SJCRH30 (cell line): ENCODE measurements at places on chromosomes 4 and X. TPM values are rescaled to one million over a fixed set of nuclear protein-coding genes. Genes with fewer than 3 reads are reported as not detected.

Gene NAT8L
- 1.5 and 1.7 TPM in 2 replicates for total RNA-seq

Gene ANK2
- 115 and 128 TPM in 2 replicates for total RNA-seq

Gene DRD5
- total RNA-seq: not detected in 2 replicates

Gene WDR19
- total RNA-seq: 15.9 and 21.1 TPM in 2 replicates

Gene BBS7
- 19.8 and 22.3 TPM in 2 replicates for total RNA-seq

Gene MAGEC2
- 2.2 and 2.3 TPM in 2 replicates for total RNA-seq

Gene SGMS2
- 4.1 and 4.4 TPM in 2 replicates for total RNA-seq

Gene NR0B1
- total RNA-seq: not detected in 2 replicates

Gene LPAR4
- 11.7 and 14.3 TPM in 2 replicates for total RNA-seq

GRCh38 chrX:116267511-116268040, 97.0 kb downstream of the AGTR2 start:
- peaks cover 6% of the 10 kb centered on the region for H3K4me1 ChIP-seq
- no peaks in the 10 kb centered on the region for H3K27me3 ChIP-seq
- DNase-seq: no peak
- H3K27ac ChIP-seq: no peak overlapping the region
- H3K36me3 ChIP-seq: no peaks in the 10 kb centered on the region
- H3K4me3 ChIP-seq: no peak overlapping the region

- no peaks in the 10 kb centered on the region for H3K4me1 ChIP-seq
- H3K4me3 ChIP-seq: no peak overlapping the region
- no peak for DNase-seq
- no peaks in the 10 kb centered on the region for H3K36me3 ChIP-seq
- H3K27me3 ChIP-seq: no peaks in the 10 kb centered on the region
Observed at GRCh38 chrX:9064694-9065093, 30.8 kb upstream of the FAM9B start.

- no peak for DNase-seq
- no peak overlapping the region for H3K4me3 ChIP-seq
- no peaks in the 10 kb centered on the region for H3K4me1 ChIP-seq
Observed at GRCh38 chrX:54473993-54474859, 21.8 kb downstream of the FGD1 start.

DNA sequence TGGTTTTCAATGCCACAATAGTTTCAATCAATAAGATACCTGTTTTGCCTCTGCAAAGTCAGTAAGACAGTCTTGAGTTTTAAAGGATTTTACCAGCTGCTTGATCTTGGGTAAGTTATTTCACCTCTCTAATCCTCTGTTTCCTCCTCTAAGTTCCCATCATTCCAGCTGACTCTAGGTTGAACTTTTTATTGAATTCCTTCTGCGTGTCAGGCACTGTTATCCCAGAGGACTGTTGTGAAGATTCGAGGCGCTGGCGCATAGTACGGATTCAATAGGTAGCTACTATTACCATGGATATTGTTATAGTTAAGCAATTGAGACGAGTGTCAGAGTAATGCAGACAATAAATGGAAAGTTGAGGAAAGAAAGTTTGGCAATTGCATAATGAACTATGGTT, 179.4 kb downstream of the BANK1 start:
- H3K27ac ChIP-seq: no peak overlapping the region
- peak; percentile 5 for DNase-seq
- H3K36me3 ChIP-seq: no peaks in the 10 kb centered on the region
- H3K4me1 ChIP-seq: peaks cover 19% of the 10 kb centered on the region
- no peaks in the 10 kb centered on the region for H3K27me3 ChIP-seq

DNA sequence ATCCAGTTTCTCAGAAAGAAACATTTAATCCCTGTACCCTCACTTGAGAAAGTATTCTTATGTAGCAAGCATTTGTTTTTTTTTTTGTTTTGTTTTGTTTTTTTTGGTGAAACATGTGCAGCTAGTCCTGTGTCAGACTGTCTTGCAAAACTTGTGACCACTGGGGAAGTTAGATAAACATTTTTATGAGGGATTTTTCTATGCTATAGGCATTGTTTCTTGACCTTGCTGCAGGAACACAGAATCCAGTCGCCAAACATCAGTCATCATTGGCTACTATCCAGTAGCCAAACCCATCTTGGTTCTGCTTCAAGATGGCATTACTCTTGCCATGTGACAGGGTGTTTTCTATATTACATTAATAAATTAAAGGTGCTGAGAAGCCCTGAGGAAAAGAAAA, 7.7 kb upstream of the MAPK10 start:
- no peaks in the 10 kb centered on the region for H3K4me1 ChIP-seq
- no peak for DNase-seq
- no peaks in the 10 kb centered on the region for H3K36me3 ChIP-seq
- no peak overlapping the region for H3K27ac ChIP-seq
- no peak overlapping the region for H3K4me3 ChIP-seq

- H3K4me3 ChIP-seq: no peak overlapping the region
- H3K4me1 ChIP-seq: no peaks in the 10 kb centered on the region
- no peak for DNase-seq
Observed at GRCh38 chrX:119809185-119809666, 17.8 kb upstream of the RPL39 start.

DNA sequence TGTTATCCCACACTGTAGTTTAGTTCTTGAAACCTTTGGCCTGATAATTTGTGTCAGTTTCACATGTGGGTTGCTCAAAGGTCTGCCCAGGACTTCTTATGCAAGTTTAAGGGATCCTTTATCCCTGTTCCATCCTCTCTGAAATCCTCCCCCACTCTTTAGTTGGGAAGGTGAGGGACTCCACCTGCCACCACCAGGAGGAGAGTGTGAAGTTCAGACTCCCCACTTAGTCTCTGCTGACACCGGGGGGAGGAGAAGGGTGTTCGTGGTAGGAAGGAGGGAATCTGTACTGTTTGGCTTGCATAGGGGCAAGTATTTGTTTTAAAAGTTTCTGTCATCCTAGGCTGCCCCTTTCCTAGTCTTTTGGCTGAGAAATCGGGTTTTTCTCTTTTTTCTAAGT, 211.8 kb downstream of the PPP4R3C start:
- H3K4me3 ChIP-seq: no peak overlapping the region
- DNase-seq: no peak
- H3K4me1 ChIP-seq: no peaks in the 10 kb centered on the region
